Stimulated activated CD8-positive, alpha-beta memory T cell treated with anti-CD3 and anti-CD28 coated beads, Interleukin-2, amount 100 ng/mL, for 48 hours (primary cell): ENCODE measurements at places on chromosomes 3 and 15.

DNA sequence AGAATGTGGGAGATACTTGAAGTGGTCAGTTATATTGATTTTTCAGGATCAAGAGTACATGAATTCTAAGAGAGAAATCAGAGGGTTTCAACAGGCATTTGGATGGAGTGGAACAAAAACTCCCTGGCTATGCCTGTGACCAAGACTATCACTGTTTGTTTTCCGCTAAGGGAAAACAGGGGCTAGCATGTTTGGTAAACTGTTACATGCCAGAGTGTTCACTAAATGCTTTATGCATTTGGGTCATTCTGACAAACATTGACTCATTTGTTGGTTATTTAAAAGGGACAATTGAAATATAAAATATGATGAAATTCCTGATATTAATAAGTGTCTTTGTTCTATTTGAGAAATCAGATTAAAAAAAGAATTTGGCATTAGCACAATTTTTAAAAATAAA is 603.9 kb upstream of the KCNMB2 start:
- no peak for DNase-seq

DNA sequence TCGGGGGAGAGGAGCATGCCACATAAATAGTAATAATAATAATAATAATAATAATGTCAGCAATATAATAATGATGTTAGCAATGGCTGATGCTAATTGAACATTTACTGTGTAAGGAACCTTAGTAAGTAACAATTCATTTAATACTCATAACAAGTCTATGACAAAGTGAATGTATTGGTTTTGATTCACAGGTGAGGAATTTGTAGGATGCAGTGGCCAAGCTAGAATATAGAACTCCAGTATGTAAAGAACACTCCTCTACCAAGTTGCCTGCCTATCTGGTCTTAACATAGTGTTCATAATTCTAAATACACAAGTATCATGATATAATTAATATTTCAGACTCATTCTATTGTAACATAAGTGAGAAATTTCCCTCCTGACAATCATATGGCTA is 1016.5 kb downstream of the ROBO1 start:
- no peak for DNase-seq

GRCh38 chr3:97967966-97968365 is 4.3 kb downstream of the RIOX2 start:
- DNase-seq = no peak

GRCh38 chr3:157837336-157837735 is 268.9 kb downstream of the SHOX2 start:
- DNase-seq = no peak

DNA sequence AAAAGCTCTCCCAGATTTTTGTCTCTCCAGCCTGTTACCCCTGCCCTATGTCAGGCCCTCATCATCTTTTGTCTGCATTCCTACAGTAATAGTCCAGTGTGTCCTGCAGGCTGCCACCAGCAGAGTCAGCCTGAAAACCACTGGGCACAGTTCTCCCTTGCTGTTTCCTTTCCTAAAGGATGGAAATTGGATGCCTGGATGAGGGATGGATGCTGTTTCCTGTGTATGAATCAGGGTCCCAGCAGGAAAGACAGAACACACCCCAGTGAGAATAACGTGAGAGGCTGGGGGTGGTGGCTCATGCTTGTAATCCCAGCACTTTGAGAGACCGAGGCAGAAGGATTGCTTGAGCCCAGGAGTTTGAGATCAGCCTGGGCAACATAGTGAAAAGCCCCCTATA is 3.3 kb upstream of the SNX33 start:
- no peak for DNase-seq

DNA sequence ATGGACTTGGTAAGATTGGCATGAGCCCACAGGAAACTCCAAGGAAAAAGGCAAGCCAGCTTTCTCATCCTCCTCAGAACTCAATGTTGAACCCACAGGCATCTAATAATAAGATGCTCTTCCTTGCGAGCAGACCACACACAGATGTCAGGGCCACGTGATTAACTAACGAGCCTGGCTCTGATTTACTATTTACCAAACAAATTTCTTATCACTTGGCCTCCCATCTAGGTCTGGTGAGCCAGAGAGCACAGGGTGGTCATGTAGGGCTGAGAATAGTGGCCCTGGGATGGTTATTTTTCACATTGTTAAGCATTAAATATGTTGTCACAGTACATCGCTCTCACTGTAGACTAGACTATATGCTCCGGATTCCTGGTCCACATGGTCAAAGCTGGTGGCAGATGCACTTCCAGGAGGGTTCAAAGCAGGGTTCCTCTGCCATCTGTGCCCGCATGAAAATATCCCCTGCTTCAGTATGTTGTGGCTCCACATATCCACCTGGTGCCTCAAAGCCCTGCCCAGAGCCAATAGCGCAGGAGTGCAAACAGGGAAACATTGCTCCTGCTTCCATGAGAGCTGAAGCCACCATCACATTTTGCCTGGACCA is 472.5 kb upstream of the WNT5A start:
- DNase-seq = no peak

- DNase-seq = peak; percentile 34
Observed at GRCh38 chr15:52780172-52780980, 9.8 kb downstream of the ONECUT1 start.

DNA sequence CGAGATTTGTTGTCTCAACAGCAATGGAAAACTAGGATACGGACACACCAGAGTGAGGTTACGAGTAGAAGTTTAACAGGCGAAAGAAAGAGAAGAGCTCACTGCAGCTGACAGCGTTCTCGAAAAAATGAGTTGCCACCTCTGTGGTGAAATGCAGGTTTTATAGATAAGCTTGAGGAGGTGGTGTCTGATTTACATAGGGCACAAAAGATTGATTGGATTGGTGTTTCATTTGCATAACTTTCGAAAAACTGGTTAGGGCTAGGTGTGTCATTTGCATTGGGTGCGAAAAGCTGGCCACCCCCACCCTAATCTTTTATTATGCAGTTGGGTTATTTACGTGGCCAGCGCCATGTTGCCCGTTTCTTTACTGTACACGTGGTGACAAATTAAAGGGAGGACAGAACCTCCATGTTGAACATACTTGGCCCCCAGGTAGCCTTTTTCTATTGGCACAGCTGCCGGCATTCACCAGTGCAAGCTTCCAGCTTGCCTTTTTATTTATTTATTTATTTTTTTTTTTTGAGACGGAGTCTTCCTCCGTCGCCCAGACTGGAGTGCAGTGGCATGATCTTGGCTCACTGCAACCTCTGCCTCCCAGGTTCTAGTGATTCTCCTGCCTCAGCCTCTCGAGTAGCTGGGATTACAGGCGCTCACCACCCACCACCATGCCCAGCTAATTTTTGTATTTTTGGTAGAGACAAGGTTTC is 8.3 kb downstream of the IFT122 start:
- DNase-seq = no peak

GRCh38 chr15:71971905-71972304 is 146.0 kb downstream of the MYO9A start:
- DNase-seq = no peak

DNA sequence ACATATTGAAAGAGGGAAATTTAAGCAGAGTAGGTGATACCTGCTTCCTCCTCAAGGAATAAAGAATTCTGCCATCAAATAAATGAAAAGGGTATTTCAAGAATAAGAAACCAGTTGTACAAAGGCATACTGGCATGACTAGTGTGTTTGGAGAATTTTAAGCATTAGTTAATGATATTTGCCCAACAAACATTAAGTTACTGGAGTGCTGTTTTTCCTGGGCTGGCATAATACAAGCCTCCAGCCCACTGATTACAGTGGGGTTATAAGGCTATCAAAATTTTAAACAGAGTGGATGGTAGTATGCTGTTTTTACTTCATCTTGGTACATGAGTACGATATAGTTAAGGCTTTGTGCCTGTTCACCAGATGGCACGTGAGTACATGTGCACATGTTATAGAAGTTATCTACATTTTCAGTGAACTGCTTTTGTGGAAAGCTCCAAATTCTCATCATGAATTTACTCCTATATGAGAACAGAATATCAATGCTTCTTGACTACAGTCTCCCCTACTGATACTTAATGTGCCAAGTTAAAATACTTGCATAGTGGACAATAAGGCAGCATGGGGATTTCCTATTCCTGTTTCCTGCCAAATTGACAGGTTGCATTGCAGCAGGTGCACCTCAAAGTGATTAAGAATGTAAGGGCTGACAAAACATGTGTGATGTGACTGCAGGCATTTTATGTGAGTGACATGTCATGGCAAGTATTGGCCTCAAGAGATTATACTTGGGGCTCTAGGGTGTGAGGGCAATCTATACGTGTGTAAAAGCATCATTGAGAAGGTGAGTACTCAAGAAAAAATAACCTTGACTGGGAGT is 14.9 kb downstream of the NAALADL2 start:
- no peak for DNase-seq

DNA sequence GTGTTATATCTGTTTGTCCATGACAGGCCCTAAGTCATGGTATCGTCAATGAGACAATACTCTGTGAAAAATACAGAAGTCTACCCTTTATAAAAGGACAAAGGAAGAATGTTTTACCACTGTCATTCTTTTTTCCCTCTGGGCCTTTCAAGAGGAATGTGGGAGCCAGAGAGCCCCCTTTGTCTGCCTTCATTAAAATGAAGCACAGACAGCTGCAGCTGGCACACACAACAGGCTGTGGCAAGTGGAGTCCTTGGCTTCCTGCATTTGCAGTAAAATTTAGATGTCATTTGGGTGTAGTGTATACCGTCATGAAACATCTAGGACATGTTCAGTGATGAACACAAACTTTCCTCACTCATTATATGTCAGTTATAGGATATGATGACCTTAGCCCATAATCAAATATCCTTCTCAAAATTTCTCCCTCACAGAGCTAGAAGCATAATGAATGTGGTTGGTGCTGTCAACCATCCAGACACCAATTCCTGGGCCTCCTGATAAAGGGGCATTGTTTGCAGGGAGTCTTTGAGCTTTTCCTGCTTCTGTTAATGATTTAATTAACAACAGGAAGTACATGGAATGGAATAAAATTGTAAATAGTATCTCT is 76.4 kb downstream of the DHX36 start:
- no peak for DNase-seq

GRCh38 chr15:60512937-60513336 is 34.0 kb upstream of the ICE2 start:
- DNase-seq = no peak

- no peak for DNase-seq
Observed at GRCh38 chr3:133821767-133822638, 16.4 kb downstream of the SRPRB start.

DNA sequence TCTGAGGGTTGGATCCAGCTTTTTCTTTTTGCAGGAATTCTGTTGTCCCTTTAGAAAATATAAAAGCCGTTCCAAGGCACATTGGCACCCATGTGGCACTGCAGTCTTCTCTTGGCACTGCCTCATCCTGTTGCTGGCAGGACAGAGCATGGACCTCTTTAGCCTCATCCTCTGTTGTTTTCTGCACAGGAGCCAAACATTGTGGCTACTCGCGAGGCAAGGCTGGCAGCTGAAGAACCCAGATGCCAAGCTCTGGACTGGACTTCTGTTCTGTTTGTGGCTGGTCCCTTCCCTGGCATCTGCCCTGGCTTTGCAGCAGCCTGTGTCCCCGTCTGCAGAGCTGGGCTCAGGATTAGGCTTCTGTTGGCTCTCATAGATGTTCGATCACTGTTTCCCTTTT is 224.7 kb upstream of the TBC1D5 start:
- no peak for DNase-seq

GRCh38 chr15:64883997-64884511 is 27.6 kb upstream of the ANKDD1A start:
- peak; percentile 53 for DNase-seq

GRCh38 chr15:101618851-101619614 is 33.1 kb downstream of the TM2D3 start:
- DNase-seq = no peak

- no peak for DNase-seq
Observed at GRCh38 chr3:151218136-151218535, 15.1 kb upstream of the GPR171 start.

GRCh38 chr3:58801541-58801940 is 135.0 kb upstream of the FAM3D start:
- no peak for DNase-seq

DNA sequence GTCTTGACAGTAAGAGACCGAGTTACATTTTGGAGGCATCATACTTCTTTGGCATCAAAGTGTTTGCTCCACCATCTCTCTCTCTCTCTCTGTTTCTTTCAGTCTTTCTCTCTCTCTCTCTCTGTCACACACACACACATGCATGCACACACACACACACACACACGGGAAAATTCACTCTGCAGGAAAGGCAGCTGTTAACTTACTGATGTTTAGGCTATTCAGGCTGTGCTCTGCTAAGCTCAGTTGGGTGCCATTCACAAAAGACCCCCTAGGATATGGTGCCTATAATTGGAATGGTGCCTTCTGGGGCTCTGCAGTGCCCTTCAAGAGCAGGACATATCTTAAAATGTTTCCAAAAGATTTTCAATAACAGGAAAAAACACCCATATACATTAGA is 78.2 kb downstream of the KCNH8 start:
- no peak for DNase-seq

DNA sequence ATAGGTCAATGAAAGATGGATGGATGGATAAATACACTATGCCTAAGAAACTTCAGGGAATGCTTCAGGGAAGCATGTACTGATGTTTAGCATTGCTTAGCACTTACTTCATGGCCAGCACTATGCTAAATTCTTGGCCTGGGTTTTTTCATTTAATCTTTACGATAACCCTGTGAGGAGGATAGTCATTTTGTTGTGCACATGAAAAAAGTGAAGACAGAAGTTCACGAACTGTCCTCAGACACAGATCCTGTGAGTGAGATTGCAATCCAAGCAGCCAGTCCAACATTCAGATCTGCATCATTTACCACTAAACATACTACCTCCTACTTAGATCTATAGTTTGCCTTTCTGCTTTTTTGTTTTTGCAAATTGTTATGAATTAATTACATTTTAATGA is 510.8 kb upstream of the AGTR1 start:
- DNase-seq = no peak

- DNase-seq = no peak
Observed at GRCh38 chr15:41801850-41802455, 25.9 kb upstream of the JMJD7 start.

DNA sequence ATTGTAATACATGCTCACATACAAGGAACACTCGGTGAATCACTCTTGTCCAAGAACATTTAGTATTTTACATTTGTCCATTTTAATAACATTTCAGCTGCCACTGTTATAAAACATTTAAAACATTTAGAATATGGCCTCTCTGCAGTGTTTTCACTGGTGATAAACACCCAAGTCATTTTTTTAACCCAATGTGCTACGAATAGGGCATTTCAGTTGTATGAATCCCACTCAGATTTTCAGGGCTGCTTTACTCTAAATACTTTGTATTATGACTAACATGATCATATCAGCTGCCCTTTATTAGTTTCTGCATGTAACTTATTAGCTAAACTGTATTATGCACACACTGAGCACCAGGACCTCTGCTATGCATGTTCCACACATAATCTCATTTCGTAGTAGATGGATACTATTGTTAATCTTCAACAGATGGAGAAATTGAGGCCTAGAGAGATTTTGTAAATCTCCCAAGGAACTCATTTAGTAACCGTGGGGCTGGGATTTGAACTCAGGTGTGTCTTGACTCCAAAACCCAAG is 148.6 kb upstream of the CDIN1 start:
- no peak for DNase-seq

DNA sequence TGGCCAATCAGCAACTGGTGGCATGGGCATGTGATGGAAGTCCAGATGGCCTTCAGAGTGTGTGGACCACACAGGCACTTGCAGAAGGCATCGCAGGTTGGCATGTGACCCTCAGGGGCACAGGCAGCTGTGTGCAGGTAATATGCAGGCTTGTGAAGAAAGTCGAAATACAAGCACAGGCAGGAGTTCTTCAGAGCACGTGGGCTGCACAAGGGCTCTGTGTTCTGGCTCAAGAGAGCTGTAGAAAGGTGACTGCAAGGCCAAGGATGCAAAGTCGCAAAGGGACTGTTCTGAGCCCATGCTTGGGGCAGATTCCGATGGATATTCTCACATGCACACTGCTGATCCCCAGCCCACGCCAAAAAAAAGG is 8.3 kb downstream of the LRRC2 start:
- no peak for DNase-seq
